ENCODE measurements at places on chromosomes 4 and X.

- no peak for DNase-seq
These were observed 401.8 kb downstream of the PABPC4L start for GRCh38 chr4:133799717-133800315.

DNA sequence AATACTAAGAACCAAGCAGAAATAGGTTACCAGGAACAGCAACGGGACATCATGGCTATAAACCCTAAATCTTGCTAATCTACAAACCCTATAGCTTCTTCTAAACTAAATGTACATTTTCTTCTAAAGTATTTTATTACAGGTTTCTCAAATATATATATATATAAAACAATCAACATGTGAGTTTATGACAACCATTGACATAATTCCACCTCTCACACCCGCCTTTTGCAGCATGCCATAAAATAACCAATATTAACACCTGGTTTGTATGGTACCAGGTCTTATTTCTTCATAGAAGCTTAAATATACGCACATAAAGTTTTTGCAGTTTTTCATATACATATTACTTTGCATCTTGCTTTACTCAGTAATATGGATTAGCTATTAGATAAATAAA lies 955.3 kb upstream of the LCORL start:
- no peak for DNase-seq

GRCh38 chrX:69136546-69137331 lies 28.5 kb downstream of the PJA1 start:
- no peak for DNase-seq

GRCh38 chr4:158170691-158171561 lies 1.9 kb downstream of the GASK1B start:
- no peak for DNase-seq

- DNase-seq: no peak
These were observed 19.3 kb downstream of the WDR13 start for GRCh38 chrX:48616576-48616975.

GRCh38 chrX:80879143-80879542 lies 69.5 kb upstream of the BRWD3 start:
- DNase-seq: no peak

- no peak for DNase-seq
These were observed 150.1 kb downstream of the DHX15 start for GRCh38 chr4:24434241-24434640.
